Ammon's horn (tissue), 1 donor: ENCODE measurements at places on chromosomes 2 and 18.
A peak's percentile ranks its signal among the peaks of the same experiment; 100 is the strongest.

GRCh38 chr2:119005555-119005954 is 63.6 kb downstream of the MARCO start:
- DNase-seq = no peak

DNA sequence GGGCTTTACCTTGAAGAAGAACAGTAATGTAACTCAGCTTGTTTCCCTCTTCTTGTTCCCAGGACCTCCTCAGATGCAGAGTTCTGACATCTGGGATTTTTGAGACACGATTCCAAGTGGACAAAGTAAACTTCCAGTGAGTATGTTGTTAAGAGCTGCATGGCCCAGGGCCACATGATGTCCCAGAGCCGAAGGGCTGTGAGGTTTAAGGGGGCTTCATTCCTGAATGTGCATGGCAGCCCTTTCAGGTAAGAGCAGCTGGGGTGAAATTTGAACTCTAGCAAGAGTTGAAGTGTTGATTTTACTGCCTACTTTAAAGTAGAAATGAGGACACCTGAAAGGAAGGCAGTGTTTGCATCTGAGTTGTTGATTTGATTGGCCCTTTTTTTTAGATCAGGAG is 13.3 kb downstream of the CHMP1B start:
- no peak for DNase-seq

DNA sequence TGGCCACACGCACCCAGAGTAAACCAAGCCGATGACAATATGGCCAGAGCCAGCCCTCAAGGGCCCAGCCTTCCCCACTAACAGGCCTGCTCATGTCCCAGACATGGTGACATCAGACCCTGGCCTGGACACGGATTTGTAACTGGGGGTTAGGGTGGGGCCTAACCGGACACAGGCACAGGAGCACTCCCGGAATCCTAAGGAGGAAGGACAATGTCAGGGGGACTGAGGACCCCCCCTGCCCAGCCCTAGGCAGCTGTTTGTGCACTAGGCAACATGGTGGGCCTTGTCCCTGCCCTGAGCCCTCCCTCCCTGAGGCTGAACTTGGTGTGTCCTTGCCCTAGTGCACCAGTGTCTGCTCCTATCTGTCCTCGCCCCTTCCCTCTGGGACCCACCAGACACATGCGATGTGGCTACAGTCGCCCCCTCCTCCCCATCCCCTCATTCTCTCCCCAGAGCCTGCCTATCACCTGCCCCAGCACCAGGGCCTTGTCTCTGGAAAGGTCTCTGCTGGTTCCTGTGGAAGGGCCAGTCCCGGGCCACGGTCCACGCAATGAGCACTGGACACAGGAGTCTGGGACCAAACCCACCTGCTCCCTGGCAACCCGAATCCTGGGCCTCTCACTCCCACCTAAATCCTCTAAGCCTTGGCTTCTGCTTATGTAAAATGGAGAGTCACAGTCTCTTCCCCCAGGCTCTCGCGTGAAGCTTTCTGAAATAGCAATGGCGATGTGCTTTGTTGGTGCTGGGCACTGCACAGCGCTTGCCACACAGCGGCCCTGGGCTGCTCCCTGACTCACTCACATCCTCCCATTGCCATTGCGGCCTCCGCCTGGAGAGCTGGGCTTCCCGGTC is 76.5 kb upstream of the RAB6C start:
- DNase-seq = no peak

GRCh38 chr2:23065936-23066335 is 319.0 kb upstream of the KLHL29 start:
- DNase-seq = no peak

DNA sequence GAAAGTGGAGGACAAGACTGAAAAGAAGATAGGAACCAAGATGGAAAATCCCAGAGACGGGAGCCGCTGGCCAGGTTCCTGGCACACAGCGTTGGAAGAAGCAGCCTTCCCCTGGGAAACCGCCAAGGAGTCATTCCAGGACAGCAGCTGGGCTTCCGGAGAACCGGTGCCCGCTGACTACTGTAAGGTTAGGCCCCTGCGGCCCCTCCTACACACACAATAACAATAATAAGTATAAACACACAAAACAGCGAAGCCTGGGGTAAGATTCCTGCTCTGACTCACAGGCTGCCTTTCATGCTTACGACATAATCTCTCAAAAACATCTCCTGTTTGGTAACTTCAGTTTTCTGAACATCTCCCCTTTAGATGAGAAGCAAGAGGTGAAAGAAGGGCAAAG is 28.1 kb upstream of the MYCN start:
- DNase-seq = peak; percentile 37

DNA sequence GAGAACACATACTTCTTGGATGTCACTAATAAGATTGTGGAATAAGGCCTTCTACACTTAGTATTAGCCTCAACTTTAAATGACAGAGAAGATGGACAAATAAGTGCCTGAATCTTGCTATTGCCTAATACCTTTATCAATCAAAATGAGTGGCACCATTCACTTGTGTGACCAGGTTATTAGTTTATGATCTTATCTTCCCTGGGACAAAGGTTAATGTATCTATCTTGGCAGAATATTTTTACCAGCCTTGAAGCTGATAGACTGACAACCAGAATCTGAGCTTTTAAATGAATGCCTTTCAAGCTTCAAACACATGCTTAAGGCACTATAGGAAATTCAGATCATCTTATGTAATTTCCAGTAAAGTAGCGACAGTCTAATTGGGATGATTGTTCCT is 202.9 kb downstream of the CCDC85A start:
- no peak for DNase-seq

DNA sequence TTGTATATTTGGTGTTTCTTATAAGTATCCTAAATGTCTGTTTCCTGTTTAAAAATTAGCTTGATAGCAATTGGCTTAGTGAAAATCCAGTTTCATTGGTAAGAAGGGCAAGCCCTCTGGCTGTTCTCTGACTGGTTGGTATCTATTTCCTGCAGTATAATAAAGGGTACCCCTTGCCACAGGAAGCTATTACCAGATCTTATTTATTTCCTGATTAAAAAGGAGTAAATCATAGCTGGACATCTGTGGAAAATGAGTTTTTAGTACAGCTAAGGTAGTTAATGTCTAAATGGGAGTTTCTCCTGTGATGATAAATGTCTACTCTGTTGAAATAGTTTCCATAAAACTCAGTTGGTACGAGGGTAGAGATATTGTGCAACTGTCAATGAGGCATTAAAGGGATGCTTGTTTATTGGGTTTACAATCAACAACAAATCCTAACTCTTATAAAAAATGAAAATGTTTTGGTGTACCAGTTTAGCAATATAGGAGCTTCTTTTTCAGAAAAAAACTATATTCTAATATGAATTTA is 58.7 kb downstream of the FASTKD2 start:
- DNase-seq = no peak
